HT1080 (cell line): ENCODE measurements at places on chromosomes 4 and X. TPM values are rescaled to one million over a fixed set of nuclear protein-coding genes. Genes with fewer than 3 reads are reported as not detected.
A peak's percentile ranks its signal among the peaks of the same experiment; 100 is the strongest.

- DNase-seq: no peak
Measured at GRCh38 chr4:140020457-140021361, 133.3 kb downstream of the MAML3 start.

DNA sequence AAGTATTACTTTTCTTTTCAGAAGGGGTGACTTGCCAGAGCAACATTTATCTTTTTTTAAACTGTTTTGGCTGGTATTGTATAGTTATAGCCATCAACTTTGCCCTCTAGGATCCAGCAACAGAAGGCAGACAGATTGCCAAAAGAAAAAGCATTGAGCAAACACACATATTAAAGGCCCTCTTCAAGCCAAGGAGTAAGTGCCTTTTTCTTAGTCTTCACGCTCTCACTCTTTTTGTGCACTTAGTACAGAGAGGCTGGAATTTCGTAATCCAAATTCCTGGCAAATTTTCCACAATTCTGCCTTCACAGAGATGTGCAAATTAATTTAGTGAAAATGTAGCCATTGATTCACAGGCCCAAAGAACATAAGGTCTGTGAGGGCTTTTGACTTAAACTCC, 253.1 kb upstream of the EDA2R start:
- DNase-seq: no peak

GRCh38 chrX:85379174-85379907, at the start of gene POF1B:
Gene POF1B (minus strand): TSS chrX:85379665. CDS start chrX:85379454, 211 bp downstream.
- no peak for DNase-seq

DNA sequence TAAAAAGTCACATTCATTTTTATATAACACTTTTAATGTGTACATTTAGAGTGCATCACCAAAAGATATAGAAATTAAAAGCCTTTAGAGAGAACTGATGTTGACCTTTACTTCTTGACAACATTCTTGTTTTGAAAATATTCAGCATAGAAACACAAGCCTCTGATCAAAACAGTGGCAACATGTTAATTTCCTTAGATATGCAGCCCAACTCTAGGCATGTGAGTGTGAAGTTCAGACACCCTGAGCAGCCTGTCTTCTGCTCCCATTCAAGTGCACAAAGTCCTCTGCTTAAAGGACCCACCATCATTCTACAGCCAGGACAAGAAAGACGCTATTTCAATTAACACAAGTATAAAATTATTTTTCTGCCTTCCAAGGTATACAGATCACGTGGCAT, 60.0 kb downstream of the PPP3CA start:
- DNase-seq: no peak

DNA sequence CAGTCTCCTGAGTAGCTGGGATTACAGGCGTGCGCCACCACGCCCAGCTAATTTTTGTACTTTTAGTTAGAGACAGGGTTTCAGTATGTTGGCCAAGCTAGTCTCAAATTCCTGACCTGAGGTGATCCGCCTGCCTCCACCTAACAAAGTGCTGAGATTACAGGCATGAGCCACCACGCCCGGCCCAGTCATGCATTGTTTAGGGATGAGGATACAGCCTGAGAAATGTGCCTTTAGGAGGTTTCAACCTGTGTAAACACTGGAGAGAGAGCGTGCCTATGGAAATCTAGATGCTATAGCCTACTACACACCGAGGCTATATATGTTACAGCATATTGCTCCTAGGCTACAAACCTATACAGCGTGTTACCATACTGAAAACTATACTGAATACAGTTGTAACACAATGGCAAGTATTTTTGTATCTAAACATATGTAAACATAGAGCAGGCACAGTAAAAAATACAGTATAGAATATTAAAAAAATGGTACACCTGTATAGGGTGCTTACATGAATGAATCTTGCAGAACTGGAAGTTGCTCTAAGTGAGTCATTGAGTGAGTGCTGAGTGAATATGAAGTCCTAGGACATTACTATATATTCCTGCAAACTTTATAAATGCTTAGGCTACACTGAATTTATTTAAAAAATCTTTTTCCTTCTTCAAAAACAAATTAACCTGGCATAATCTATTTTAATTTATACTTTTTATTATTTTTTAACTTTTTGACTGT, 588.2 kb upstream of the ADGRL3 start:
- DNase-seq: peak; percentile 46

DNA sequence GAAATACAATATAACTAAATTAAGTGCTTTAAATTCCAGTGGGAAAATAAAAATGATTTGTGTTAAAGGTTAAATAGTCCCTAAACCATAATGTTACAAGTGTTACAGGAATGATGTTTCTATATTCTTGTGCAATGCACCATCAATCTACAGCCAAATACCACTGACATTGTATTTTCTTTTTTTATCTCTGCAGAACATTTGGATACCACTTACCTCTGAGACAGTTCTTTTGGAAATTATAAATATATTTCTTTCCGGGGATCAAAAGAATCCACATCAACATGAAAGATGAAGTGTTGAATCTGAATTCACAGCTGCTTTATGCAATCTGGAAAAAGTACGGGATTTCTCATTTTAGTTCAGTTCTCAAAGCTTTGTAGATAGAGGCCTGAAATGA, 518.3 kb upstream of the AGA start:
- no peak for DNase-seq

Gene ZNF732
- total RNA-seq: not detected in 2 replicates

Gene ADAMTS3
- total RNA-seq: 3.9 and 4.1 TPM in 2 replicates

Gene TFDP3
- total RNA-seq: not detected in 2 replicates

Gene ZDHHC9
- total RNA-seq: 7.3 and 11.6 TPM in 2 replicates

Gene GALNTL6
- not detected in 2 replicates for total RNA-seq

Gene F8A3
- 0.06 and 1.6 TPM in 2 replicates for total RNA-seq
